ENCODE measurements at places on chromosomes 5 and 9. TPM values are rescaled to one million over a fixed set of nuclear protein-coding genes. Genes with fewer than 3 reads are reported as not detected.

CCDC192 gene
- total RNA-seq = not detected

NDOR1 gene
- 8.0 TPM for total RNA-seq

CATSPER3 gene
- total RNA-seq = 0.54 TPM

SET gene
- 212 TPM for total RNA-seq

ELAVL2 gene
- total RNA-seq = 0.32 TPM

SLC34A1 gene
- total RNA-seq = not detected

GALNT12 gene
- 0.38 TPM for total RNA-seq

SCGB3A2 gene
- total RNA-seq = not detected

SERF1A gene
- 1.8 TPM for total RNA-seq

NFIL3 gene
- 32.4 TPM for total RNA-seq

SYK gene
- 4.7 TPM for total RNA-seq

LCN2 gene
- total RNA-seq = 2.0 TPM

ITGA1 gene
- total RNA-seq = 40.3 TPM

SLC25A2 gene
- total RNA-seq = not detected

PLGRKT gene
- total RNA-seq = 28.9 TPM

ICE1 gene
- total RNA-seq = 19.8 TPM

POLR1E gene
- total RNA-seq = 18.8 TPM
